ENCODE measurements at places on chromosomes 2 and 18.

GRCh38 chr2:11625671-11626070, 44.3 kb downstream of the NTSR2 start:
- no peak for DNase-seq

GRCh38 chr18:3062798-3063680, 50.1 kb upstream of the LPIN2 start:
- DNase-seq, result peak; percentile 82

DNA sequence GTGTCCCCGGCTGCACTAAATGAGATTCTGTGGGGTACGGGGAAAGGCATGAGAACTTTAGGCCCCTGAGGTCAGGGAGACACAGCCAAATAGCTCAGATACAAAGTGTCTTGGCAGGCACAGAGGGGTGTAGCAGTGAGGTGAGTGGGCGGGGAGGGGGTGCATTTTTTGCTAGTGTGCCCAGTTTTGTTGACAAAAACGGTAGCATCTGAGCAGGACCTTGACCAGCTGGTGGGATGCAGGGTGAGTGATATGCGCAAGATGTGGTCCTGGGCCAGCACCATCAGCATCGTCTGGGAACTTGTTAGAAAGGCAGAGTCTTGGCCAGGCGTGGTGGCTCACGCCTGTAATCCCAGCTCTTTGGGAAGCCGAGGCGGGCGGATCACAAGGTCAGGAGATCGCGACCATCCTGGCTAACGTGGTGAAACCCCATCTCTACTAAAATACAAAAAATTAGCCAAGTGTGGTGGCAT, 127.3 kb upstream of the LGALSL start:
- DNase-seq, result no peak

GRCh38 chr18:59026831-59027410, 112.8 kb upstream of the SEC11C start:
- no peak for DNase-seq

GRCh38 chr2:44555700-44556099, 194.0 kb downstream of the CAMKMT start:
- DNase-seq, result no peak

DNA sequence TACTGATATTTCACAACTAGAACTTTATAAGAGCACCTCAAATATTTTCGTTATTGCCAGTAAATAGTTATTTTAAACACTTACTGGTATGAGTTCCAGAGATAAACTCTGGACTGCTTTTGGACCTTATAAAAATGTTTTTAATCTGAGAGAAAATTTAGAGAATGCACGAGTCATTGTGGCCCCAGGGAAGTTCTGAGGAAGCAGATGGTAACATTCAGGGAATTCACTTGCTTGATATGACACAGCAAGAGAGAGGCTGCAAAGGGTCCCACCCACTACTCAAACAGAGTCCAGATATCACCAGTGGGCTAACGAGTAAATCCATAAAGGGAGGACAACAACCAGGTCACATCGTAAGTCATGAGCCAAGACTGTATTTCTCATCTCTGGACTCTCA, 526.8 kb downstream of the TDRD15 start:
- DNase-seq, result no peak
